ENCODE measurements at places on chromosomes 7 and 10.

DNA sequence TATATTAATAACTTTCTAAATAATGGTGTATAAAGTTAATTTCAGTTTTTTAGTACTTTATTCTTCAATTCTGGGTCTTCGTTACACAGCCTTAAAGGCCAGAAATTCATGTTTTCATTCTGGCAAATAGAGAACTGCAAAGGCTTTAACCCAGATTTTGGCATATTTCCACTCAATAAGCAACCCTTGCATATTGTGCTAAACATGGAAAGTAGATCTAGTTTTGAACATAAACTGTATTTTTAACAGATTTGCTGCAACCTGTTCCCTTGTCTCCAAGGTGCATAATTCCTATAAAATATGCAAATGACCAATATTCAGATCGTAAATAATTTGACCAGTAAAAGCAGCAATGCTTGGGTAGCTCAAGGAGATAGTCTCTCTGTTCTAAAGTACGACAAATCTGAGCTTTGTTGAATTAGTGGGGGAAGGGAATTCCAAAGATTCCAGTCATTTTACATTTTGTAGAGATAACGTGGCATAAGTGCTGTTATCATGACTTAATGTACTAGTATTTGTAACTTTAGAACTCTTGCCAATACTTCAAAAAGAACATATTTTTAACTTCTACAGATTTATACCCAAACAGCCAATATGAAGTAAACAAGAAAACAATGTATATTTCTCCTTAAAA lies 46.4 kb upstream of the RSBN1L start:
- DNase-seq: no peak

GRCh38 chr10:58347967-58348366 lies 13.2 kb downstream of the UBE2D1 start:
- no peak for DNase-seq

GRCh38 chr10:128866551-128866950 lies 600.5 kb upstream of the MGMT start:
- DNase-seq: no peak

DNA sequence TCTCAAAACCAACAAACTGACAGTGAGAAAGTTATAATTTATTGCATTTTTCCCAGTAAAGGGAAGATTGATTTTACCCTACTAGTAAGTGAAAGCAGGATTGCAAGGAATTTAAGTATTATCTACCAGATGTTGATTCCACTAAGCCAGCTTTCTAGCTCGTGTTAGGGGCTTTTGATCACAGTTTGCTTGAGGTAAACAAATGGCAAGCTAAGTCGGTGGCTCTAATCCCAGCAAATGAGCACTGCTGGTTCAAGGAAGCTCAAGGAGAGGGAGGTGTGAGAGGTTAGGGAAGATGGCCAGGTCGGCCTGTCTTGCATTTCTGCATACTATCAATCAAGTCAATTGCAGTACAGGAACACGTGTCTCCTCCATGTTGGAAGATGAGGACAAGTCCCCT lies 448.7 kb upstream of the POM121L12 start:
- DNase-seq: no peak

- DNase-seq: no peak
Measured at GRCh38 chr10:8379906-8380832, 325.7 kb downstream of the GATA3 start.

DNA sequence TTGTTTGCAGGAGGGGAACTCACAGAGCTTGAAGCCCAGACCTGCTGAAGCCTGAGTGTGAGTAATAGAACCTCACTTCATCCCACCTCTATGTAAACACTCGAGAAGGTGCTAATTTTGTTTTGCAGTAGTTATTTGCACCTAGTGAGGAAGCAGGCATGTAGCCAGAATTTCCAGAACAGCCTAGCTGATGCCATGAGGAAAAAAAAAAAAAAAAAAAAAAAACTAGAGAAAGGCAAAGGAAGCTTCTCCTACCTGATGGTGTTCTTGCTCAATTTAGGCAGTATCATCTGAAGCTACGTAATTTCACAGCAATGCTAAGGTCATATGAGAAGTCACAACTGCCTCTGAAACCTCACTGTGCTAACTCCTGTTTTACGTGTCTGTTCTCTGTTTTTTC lies 13.6 kb upstream of the GPR37 start:
- DNase-seq: no peak

DNA sequence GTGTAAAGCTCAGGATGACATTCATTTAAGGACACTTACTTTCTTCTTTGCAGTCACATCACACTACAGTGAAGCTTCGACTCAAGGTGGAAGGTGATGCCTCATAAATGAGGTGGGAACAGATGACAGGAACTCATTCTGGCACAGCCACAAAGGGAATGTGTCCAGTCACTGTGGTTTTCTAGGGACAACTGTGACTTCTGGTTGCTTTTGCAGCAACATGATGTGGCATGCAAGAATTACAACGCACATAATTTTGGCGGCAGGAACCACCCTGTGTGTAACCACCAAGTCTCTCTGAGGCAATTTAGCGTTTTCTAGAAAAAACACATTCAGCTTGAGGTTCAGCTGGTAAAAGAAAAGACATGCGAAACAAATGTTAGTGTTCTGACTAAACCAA lies 32.0 kb upstream of the FERD3L start:
- no peak for DNase-seq

DNA sequence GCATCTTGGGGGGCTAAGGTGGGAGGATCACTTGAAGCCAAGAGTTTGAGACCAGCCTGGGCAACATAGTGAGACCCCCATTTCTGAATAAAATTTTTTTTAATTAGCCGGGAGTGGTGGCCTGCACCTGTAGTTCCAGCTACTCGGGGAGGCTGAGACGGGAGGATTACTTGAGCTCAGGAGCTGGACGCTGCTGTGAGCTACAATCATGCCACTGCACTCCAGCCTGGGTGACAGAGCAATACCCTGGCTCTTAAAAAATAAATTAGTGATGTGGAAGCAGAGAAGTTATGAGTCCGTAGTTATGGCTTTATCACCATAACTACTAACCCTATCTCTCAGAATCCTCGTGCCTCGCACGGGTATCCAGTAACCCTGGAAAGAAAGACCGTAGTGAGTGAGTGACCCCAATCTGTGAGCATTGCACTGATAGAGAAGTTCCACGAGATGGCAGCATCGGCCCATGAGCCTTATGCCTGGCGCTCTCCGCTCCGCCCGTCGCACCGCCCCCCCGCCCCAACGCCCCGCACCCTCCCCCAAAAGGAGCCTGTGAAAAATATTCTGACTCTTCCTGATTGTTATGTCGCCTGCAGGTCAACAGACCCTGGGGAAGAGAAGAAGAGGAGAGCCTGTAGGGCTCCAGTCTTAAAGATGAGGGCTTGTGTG lies 4.9 kb upstream of the SLC29A3 start:
- DNase-seq: peak; percentile 86

DNA sequence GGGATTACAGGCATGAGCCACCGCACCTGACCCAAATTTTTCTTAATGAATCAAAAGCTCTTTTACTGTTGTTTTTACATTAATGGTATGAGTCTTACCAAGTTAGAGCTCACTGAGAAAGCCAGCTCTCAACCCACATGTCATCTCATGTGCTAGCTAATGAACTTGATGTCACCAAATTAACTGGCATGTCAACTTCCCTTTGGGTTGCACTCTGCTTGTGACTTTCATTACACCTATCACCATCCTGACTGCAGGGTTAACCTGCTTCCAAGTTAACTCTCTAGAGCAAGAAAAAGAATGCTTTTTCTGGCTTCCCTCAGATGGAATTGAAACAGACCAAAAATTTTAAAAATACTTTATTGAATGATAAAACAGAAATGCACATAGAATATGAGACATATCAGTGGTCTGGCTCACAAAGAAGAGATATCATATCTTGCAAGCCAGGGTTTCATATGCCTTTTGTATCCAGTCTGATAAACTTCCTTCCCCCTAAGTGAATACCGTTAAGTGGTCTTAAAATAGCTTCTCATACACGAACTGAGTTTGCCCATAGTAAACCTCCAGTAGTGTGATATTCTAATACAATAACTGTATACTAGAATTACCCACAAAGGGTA lies 42.9 kb upstream of the TRIM24 start:
- DNase-seq: no peak

DNA sequence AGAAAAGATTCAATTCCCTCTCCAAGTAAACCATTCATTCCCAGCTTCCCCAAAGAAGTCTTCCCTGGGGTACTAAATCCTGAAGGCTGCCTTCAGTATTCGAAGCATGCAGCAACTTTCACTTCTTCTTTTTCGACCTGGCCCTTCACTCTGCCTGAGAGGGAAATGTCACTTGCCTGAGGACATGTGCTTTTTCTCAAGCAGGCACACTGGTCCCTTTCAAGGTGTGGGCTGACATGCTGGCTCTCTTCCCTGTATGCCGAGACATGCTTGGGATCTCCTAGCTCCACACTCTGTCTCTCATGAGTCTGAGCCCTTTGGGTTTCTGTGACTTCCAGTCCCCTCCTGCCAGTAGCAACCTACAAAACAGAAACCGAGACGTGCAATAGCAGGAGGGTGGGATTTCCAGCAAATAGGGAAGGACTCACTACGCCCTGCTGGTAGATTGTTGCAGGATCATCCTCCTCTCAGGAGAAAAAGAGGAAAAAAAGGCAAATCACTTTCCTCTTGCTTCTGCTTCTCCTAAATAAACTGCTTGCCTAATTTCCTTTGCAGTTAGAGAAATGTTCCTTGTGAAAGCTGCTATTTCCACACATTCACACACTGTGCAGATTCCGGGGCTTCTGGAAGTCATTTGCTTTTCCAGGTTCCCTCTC lies 33.5 kb downstream of the FIGNL1 start:
- peak; percentile 65 for DNase-seq

- DNase-seq: no peak
Measured at GRCh38 chr7:34236839-34237492, 331.6 kb downstream of the BMPER start.

DNA sequence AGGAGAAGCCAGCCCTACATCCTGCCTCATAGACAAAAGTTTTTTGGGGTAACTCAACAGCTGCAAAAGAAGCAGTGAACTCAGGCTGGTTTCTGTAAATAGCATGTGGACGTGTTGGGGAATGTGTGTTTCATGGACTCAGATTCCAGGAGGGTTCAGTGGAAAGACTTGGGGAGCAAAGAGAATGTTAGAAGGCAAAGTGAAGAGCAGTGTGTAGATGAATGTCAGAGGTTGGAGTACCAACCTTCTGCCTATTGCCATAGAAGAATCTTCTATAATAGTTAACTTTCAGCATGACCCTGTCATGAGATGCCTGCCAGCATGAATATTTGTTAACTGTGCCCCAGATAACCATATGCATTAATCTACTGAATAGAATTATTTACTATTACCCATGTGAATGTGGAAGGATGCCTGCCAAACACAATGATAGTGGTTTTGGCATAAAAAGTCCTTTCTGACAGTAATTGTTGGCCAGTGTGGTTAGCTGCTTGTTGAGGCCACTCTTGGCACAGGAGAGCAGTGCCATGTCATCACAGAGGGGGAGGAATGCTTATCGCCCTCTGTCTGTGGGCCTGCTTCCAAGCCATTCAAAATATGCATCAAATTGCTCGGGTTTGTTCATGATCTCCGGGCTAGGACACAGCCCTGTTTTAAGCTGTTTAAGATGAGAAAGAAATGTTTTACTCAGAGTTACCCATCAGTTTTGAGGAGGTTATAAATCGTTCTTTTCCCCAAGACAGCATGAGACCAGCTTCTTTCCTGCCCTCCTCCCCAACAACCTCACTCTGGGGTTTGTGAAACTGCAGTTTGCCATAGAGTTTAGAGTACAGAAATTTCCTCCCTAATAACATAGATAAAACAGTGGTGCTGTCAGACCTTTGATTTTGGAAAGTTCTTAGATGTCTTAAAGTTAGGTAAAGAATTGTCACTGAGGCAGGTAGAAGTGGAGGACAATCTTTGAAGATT lies 165.3 kb downstream of the WNT2 start:
- no peak for DNase-seq

DNA sequence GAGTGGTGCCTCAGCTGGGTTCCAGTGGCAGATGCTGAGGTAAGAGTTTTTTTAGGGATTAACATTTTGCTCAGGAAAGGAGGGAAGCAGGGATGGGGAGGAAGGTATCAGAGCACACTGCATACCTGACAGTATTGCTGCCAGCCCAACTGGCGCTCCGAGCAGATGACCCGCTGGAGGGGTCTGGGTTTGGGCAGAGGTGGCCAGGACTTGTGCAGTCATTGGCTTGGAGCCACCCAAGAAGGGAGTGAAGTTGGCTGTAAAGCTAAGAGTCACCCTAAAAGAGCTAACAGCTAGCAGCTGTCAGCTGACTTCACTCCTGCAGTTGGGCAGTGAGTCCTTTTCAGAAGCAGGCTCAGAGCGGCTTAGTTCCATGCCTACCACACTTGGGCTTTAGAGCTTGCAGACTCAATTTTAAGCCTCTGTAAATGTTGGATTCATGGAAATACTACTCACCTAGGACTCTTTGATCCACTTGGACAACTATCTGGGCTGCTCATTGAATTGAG lies 5.8 kb upstream of the ARHGAP22 start:
- DNase-seq: no peak

GRCh38 chr7:44323381-44324203 lies 1.8 kb downstream of the CAMK2B start:
- DNase-seq: no peak

DNA sequence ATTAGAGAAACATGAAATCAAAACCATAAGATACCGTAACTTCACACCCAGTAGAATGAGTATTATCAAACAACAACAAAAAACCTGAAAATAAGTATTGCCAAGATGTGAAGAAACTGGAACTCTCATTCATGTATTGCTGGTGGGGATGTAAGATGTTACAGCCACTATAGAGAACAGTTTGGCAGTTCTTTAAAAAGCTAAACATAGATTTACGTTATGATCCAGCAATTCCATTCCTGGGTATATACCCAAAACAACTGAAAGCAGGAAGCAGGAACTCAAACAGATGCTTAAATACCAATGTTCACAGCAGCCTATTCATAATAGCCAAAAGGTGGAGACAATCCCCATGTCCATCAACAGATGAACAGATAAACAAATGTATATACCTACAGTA lies 72.5 kb downstream of the NT5C2 start:
- DNase-seq: no peak

- DNase-seq: no peak
Measured at GRCh38 chr10:129272866-129273650, 194.0 kb upstream of the MGMT start.

DNA sequence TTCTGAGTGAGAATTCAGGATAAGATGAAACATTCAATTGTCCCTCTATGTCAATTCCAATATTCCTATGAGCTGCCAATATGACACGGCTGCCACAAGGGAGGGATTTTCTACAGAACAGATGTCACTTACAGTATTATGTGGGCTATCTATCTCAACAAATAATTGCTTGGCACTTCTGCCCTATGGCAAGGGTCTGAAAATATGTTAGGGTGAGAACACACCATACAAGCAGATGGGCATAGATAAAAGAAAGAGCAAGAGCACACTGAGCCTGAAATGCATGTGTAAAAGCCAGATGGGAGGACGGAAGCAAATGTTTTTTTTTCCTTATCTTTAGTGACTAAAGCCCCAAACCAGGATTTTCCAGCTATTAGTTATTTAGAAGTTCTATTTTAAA lies 70.1 kb upstream of the TFEC start:
- no peak for DNase-seq

- no peak for DNase-seq
Measured at GRCh38 chr7:100212631-100213286, 7.0 kb upstream of the PVRIG start.

GRCh38 chr7:65379318-65379717 lies 5.7 kb downstream of the ZNF92 start:
- no peak for DNase-seq

GRCh38 chr7:93920496-93921182 lies 896 bp upstream of the GNG11 start:
- no peak for DNase-seq

GRCh38 chr10:97852840-97853405 lies 3.3 kb downstream of the GOLGA7B start:
- no peak for DNase-seq

- no peak for DNase-seq
Measured at GRCh38 chr7:47195641-47196040, 386.3 kb downstream of the TNS3 start.

- DNase-seq: no peak
Measured at GRCh38 chr7:157565201-157565626, 228.4 kb downstream of the DNAJB6 start.
